Activated T-cell treated with anti-CD3 and anti-CD28 coated beads, Interleukin-2, amount 50 U/mL, for 72 hours (primary cell): ENCODE measurements at places on chromosomes 5 and 9. TPM values are rescaled to one million over a fixed set of nuclear protein-coding genes. Genes with fewer than 3 reads are reported as not detected.

The SLCO6A1 gene
- not detected for total RNA-seq

- peak; percentile 9 for DNase-seq
- no peaks in the 10 kb centered on the region for H3K36me3 ChIP-seq
- H3K27me3 ChIP-seq = peaks cover 11% of the 10 kb centered on the region
- H3K27ac ChIP-seq = no peak overlapping the region
- no peaks in the 10 kb centered on the region for H3K4me1 ChIP-seq
- H3K4me3 ChIP-seq = no peak overlapping the region
These were observed 18.9 kb downstream of the MARCHF11 start for GRCh38 chr5:16160706-16161105.

- DNase-seq = no peak
- H3K4me3 ChIP-seq = peak overlapping the region; percentile 45
- H3K4me1 ChIP-seq = peaks cover 76% of the 10 kb centered on the region
- H3K27ac ChIP-seq = peak overlapping the region; percentile 93
These were observed 3.1 kb upstream of the FAM120AOS start for GRCh38 chr9:93456504-93456903.

- no peaks in the 10 kb centered on the region for H3K27me3 ChIP-seq
- peak overlapping the region; percentile 92 for H3K27ac ChIP-seq
- H3K4me1 ChIP-seq = peaks cover 70% of the 10 kb centered on the region
- peak overlapping the region; percentile 92 for H3K4me3 ChIP-seq
- no peak for DNase-seq
These were observed 431 bp downstream of the FASTKD3 start for GRCh38 chr5:7868427-7868772.

- H3K36me3 ChIP-seq = no peaks in the 10 kb centered on the region
- no peaks in the 10 kb centered on the region for H3K4me1 ChIP-seq
- no peak overlapping the region for H3K4me3 ChIP-seq
These were observed 112.5 kb upstream of the SLCO6A1 start for GRCh38 chr5:102611312-102611711.

The TMC1 gene
- 0.43 TPM for total RNA-seq

- no peak overlapping the region for H3K27ac ChIP-seq
- no peak overlapping the region for H3K4me3 ChIP-seq
These were observed 21.5 kb upstream of the LPCAT1 start for GRCh38 chr5:1545126-1545804.

- H3K27ac ChIP-seq = no peak overlapping the region
- H3K4me1 ChIP-seq = no peaks in the 10 kb centered on the region
- H3K4me3 ChIP-seq = no peak overlapping the region
- DNase-seq = no peak
- H3K36me3 ChIP-seq = peaks cover 2% of the 10 kb centered on the region
These were observed 313.4 kb downstream of the DEPDC1B start for GRCh38 chr5:60386436-60387050.
